ENCODE measurements at places on chromosomes 5 and 9. TPM values are rescaled to one million over a fixed set of nuclear protein-coding genes. Genes with fewer than 3 reads are reported as not detected.
A peak's percentile ranks its signal among the peaks of the same experiment; 100 is the strongest.

The CNTNAP3B gene
- total RNA-seq = 6.4 TPM

GRCh38 chr5:62082370-62082801 is 223.6 kb upstream of the KIF2A start:
- DNase-seq = peak; percentile 41

DNA sequence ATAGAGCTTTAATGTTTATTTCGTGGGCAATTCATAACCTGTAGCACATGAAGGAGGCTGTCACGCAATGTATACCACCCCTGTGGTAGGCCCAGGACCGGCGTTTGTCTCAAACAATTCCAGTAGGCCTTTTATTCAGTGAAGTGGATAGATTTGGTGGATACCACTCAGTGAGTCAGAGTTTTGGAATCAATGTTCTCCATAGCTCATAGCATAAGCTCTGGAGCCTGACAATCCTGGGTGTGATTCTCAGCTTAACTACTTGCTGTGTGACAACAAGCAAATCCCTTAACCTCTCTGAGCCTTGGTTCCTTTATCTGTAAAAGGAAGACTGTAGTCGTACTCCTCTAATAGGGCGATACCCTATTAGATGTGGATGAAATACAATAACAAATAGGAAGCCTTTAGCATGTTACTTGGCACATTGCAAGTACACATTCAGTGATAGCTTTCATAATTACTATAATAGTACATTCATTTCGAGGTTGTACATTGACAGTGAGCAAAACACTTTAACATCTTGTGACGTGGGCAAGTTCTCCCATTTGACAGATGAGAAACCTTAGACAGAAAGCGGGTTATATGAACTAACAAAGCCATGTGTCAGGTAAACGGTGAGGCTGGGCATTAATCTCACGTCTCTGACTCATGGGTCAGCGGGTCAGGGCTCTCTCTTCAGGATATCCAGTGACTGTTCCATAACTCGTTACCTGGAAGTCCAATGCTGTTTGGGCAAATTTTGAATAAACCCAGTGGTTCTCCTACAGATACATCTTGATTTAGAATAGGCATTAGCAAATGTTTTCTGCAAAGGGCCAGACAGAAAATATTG is 130.8 kb downstream of the C9orf152 start:
- DNase-seq = peak; percentile 64

The FOXD4 gene
- 0.27 TPM for total RNA-seq

- DNase-seq = peak; percentile 28
These were observed 56.5 kb upstream of the TESK1 start for GRCh38 chr9:35548571-35548970.

The IFNB1 gene
- not detected for total RNA-seq
